ENCODE measurements at places on chromosomes 3 and 15. TPM values are rescaled to one million over a fixed set of nuclear protein-coding genes. Genes with fewer than 3 reads are reported as not detected.

Gene KNG1
- not detected for total RNA-seq

Gene PIF1
- 49.1 TPM for total RNA-seq

Gene RAB6B
- total RNA-seq = 3.3 TPM

Gene MYLK
- total RNA-seq = 0.68 TPM

Gene PP2D1
- total RNA-seq = not detected

Gene GHSR
- total RNA-seq = not detected

DNA sequence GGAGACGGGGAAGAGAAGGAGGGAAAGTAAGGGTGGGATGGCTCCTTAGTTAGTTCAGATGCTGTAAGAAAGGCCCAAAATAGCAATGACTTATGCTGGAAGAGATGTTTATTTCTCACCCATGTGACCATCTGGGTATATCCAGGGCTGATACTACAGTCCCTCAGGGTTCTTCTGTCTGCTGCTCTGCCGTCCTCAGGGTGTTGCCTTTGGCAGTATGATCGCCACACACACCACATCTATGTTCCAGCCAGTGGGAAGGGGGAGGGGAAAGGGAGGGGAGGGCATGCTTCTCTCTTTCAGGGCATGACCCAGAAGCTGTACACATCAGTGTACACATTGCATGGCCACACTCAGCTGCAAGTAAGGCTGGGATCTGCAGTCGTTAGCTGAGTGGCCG, 10.2 kb downstream of the CD276 start:
- no peak for DNase-seq

- DNase-seq = no peak
Measured at GRCh38 chr3:35969406-35969805, 330.1 kb downstream of the ARPP21 start.

GRCh38 chr15:75720787-75721479, 8.3 kb upstream of the CSPG4 start:
- no peak for DNase-seq

- no peak for DNase-seq
Measured at GRCh38 chr15:83567318-83567717, 86.6 kb upstream of the ADAMTSL3 start.

- no peak for DNase-seq
Measured at GRCh38 chr3:102238362-102238761, 196.5 kb upstream of the ZPLD1 start.

- DNase-seq = no peak
Measured at GRCh38 chr15:83204697-83205096, 2.9 kb downstream of the HDGFL3 start.

GRCh38 chr15:32834156-32834555, 116.4 kb downstream of the GREM1 start:
- no peak for DNase-seq

DNA sequence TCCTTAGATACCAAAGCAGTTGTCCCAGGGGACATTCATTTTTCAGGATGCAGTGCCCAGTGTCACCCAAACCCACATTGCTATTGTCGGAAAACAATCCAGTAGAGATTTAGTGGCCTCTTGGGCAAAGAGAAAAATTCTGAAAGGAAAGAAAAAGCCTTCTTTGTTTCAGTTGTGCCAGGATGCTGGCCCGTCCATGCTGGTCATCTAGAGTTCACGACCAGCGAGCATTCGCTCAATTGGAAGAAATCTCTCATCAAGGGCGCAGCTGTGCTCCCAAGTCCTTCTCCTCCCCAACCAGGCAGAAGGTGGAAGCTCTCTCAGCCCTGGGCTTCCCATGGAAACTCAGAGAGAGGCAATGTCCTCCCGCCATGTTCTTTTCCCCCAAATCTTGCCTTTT, 123.7 kb downstream of the MTHFS start:
- no peak for DNase-seq

- no peak for DNase-seq
Measured at GRCh38 chr3:162936706-162937105, 1440.1 kb downstream of the OTOL1 start.

GRCh38 chr15:33007303-33007855, 187.1 kb downstream of the FMN1 start:
- DNase-seq = no peak

GRCh38 chr3:62718011-62718410, 157.2 kb downstream of the CADPS start:
- DNase-seq = no peak

GRCh38 chr3:19702416-19703078, 231.5 kb downstream of the EFHB start:
- no peak for DNase-seq

GRCh38 chr3:154970797-154971196, 109.3 kb upstream of the MME start:
- DNase-seq = no peak

DNA sequence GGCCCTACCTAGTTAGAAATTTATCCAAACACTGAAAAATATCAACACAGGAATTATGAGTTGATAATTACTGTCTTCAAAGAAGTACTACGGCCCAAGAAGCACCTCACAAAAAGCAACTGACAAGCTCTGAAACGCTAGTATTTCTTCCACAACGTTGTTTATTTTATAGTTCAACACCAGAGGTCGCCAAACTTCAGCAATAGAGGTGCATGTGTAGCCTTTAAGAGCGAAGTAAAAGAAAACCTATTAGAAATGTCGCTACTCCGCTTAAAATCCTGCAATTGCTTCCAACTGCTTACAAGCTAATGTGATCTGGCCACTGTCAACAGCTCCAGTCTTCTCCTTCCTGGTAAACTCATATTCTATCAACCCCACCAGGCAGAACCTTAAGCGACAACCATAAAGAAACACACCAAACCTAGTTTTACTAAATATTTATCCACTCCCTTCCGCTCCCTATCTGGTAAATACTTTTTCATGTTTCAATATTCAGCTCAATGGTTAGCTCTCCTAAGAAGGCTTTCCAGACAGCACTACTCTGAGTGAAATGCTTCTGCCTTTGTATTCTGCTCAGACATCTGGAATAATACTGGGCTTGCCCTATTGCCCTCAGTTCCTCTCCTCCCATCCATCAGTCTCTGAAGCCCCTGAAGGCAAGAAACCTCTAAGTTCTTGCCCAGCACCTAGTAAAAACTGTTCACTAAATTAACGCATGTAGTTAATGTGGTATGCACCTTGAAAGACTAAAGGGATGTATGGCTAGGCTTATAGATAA, 110.2 kb downstream of the NR1I2 start:
- peak; percentile 26 for DNase-seq

GRCh38 chr3:61194892-61195538, 56.2 kb downstream of the FHIT start:
- DNase-seq = no peak

- no peak for DNase-seq
Measured at GRCh38 chr3:72473156-72473555, 375.1 kb downstream of the SHQ1 start.

GRCh38 chr15:29134239-29134638, 135.4 kb downstream of the NSMCE3 start:
- DNase-seq = no peak

DNA sequence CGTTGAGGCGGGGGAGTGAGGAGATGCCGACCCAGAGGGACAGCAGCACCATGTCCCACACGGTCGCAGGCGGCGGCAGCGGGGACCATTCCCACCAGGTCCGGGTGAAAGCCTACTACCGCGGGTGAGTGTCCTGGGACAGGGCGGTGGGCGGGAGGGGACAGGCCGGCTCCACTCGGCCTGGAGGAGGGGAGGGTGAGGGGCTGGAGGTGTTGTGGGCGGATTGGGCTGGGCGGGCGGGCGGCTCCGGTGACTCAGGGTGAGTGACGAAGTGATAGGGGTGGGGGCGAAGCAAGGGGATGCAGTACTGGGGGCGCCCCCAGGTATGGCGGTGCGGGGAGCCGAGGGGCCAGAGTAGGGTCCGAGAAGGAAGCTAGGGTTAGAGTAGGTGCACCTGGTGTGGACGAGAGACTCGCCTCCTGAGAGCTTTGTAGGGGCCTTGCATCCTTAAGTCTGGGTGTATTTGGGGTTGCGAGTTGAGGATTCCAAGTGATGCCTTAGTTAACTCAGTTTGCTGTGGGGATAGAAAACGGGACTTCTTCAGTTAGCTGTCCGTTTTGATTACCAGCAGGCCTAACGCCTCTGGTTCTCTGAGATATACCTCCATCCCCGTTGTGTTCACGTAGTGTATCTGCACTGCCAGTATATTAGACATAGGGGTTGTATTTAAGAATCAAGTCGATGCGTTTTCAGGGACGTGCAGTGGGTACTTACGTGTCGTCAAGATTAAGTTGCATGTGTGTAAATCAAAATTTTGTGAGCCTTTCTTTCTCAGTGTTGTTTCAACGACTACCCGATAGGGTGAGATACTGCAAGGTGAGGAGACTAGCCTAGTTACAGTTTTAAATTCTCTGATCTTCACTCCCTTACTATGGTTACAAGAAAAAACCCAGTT, 670 bp downstream of the PRKCI start:
- peak; percentile 41 for DNase-seq

DNA sequence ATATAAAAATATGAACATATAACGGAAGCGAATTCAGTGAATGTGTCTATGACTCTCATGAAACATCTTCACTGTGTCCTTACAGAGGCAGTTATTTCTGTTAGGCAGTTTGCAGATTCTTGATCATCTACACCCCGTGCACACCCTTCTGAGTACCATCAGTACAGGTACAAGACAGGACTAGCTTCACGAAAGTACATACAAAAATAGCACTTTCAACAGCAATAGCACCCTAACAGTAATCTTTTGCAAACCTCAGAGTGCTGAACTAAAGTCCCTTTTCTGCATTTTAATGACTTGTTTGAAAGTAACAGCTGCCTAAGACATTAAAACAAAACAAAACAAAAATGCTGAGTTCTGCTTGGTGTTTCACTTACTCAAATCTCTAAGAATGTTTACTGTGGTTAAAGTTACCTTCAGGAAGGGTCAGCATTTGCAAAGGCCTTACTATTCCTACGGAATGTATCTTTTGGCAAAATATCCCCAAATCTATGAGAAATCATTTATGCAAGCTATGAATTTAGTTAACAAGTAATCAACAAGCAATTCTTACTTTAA, 104.1 kb downstream of the CNTN3 start:
- DNase-seq = no peak

- no peak for DNase-seq
Measured at GRCh38 chr15:71154607-71155200, 39.4 kb downstream of the THSD4 start.

DNA sequence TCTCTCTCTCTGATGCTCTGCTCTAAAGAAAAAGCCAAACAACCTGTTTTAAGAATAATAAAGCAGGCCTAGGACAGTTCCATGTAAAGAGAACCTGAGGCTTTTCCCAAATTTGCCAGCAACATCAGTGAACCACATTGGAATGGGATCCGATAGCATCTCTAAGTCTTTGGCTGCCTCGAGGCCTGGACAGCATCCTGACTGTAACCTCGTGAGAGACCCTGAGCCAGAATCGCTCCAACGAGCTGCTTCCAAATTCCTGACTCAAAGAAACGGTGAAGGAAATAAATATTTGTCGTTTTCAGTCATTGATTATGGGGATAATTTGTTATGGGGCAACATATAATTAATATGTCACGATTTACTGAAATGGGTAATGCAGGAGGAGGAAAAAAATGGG, 1012.8 kb downstream of the ROBO2 start:
- no peak for DNase-seq

GRCh38 chr3:51550080-51550819, 11.7 kb downstream of the RAD54L2 start:
- no peak for DNase-seq

- no peak for DNase-seq
Measured at GRCh38 chr3:67015702-67016484, 17.8 kb downstream of the KBTBD8 start.

DNA sequence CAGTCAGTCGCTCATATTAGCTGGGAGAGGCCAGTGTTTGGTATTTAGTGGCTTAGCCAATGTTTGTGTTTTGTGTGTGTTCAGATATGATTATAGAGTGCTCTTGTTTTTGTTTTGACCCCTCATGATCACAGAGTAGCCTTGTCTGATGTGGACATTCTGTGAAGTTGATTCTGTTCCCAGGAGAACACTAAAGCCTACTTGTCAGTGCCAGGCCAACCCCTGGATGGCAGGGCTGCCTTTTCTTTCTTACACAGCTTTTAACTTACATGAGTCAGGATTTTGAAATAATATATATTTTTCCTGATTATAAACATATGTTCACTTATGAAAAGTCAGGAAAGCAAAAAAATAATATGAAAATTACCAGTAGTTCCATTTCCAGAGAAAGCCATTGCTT, 11.9 kb downstream of the CFAP161 start:
- no peak for DNase-seq

- peak; percentile 31 for DNase-seq
Measured at GRCh38 chr3:111621535-111621934, 26.4 kb upstream of the ZBED2 start.

DNA sequence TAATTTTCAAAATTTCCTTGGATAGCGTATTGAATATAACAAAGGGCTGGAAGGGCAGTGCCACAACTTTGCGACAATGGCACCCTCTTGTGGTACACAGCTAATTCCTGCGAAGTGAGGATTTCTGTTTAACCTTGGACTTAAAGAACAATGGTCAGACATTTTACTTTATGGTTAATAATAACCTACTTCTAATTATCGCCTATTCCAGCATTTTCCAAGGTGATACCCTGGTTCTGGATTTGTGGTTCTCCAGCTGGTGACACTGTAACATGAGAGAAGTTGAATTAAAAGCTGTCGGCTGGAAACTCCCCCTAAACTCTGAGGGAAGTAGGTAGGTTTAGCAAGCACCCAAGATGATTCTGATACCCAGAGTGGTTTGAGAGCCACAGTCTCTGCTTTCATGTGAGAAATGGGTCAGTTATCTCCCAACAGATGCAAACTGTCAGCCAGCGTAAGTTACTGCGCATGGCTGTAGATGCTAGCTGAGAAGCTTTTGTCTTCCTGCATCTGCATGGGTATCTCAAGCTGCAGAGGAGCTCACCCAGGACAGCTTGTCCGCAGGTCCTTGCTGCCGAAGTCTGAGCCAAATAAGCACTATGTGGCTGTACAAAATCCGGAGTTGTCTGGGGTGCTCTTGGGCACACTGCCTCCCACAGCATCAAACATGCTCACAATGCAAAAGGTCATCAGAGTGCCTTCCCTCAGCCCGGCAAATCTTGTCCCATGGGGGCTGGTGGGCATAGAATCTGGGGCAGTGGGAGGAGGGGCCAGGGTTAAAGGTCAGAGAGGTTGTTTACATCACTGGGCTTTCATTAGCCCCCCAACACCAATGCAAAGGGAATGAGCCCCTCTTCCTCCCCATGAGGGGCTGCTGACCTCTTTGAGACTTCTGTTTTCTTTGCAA, 6.6 kb upstream of the CHSY1 start:
- DNase-seq = peak; percentile 63
